ACHN (cell line): ENCODE measurements at places on chromosomes 5 and 9.
A peak's percentile ranks its signal among the peaks of the same experiment; 100 is the strongest.

GRCh38 chr9:33659921-33660320 lies 135.4 kb upstream of the PRSS3 start:
- no peak for DNase-seq

DNA sequence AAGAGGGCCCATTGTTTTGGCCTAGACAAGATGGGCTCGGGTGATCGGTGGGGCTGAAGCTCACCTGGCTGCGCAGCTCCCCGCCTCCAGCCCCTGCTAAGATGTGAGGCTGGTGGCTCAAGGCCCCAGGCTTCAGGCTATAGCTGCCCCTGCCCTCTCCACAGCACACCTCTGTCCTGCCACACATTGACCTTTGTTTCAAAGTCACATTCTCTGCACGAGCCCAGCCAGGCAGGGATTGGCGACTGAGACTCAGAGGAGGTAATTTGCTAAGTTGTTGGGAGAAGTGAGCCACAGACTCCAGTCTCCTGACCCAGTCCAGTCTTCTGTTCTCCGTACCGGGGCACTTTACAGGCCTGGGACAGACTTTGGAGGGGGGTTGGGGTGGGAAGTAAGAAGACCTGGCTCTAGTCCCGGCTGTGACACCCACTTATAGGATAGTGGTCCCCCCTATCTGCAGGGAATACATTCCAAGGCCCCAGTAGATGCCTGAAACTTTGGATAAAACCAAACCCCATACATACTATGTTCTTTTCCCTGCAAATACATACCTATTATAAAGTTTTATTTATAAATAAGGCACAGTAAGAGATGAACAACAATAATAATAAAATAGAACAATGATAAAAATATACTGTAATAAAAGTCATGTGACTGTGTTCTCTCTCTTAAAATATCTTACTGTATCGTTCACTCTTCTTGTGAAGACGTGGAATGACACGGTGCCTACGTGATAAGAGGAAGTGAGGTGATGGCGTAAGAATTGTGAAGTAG lies 13.3 kb downstream of the PDGFRB start:
- no peak for DNase-seq

- DNase-seq = no peak
These were observed 5.8 kb upstream of the RECK start for GRCh38 chr9:36030871-36031270.

- peak; percentile 68 for DNase-seq
These were observed 298.4 kb upstream of the PRDM9 start for GRCh38 chr5:23208959-23209431.

DNA sequence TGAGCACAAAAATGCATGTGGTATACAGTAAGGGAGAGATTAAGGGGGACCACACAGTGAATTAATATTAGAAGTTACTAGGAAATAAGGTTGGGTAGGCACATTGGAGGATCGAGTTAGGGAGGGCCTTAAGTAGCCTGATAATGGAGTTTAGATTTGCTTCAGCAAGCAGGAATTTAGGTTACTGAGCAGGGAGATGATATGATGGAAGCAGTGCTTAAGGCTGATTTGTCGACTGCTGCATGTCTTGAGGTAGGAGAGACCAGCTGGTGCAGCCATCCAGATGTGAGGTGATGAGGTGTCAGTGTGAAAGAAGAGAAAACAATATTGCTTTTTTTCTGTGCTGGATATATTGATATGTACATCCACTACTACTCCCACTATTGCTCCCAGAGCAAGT lies 55.2 kb upstream of the ACTBL2 start:
- DNase-seq = no peak

DNA sequence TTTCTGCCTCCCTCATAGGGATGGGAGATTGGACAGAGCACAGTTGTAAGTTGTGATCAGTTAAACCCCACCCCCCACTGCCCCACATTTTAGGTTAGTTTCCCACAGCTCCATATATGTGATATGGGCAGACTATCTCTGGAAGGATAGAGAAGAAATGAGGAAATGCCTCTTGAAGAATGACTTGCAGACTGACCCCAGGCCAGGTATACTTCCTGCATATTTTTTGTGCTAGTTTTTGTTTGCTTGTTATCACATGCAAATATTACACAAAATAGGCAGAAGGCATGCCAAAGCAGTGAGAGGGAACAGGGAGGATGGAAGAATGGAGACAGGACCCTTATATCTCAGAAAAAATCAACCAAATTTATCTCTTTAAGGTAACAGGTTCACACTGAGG lies 10.1 kb upstream of the GLRX start:
- no peak for DNase-seq

GRCh38 chr9:107631788-107632187 lies 142.2 kb upstream of the KLF4 start:
- DNase-seq = no peak

DNA sequence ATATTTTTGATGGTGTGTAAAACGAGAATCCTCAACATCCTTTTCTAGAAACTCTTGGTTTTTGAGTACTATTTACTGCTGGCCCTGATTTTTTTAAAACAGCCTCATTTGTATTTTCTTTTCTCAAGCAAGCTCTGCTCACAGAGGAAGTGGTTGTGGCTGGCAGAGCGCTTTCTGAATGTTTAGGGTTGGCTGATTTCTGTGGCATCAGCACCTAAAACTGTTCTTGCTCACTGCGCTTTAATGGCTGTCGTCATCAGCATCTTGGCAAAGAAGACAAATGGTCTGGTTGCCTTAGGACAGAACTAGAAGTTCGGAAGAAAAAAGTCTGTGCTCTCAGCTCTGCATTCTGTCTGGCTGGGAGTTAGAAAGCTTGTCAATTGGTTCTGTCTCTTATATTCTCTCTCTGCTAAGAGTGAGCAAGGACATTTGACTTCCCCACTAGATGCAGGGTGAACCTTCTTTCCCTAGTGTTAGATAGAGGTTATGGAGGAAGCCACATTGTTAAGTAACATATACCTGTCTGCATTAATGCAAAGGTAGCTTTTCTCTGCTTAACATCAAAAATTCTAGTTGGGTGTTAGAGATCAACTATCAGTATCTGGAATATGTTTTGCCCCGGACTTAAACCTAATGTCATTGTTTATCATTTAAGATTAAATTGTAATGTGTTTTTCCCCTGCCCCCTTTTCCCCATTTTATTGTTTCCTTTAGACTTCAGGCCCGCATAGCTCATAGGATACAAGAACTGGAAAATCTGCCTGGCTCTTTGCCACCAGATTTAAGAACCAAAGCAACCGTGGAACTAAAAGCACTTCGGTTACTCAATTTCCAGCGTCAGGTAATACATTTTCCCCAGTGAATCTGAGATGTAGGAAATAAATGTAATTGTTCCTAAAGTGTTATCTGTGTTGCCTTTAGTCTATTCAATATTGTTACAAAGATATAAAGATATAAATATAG lies 39.0 kb downstream of the SMARCA2 start:
- peak; percentile 80 for DNase-seq

- no peak for DNase-seq
These were observed 57.1 kb downstream of the EDIL3 start for GRCh38 chr5:84327591-84327990.

GRCh38 chr9:16063241-16063591 lies 510.4 kb downstream of the CCDC171 start:
- DNase-seq = no peak

- peak; percentile 49 for DNase-seq
These were observed 1.1 kb downstream of the DMRTA1 start for GRCh38 chr9:22447618-22448305.
